ENCODE measurements at places on chromosomes 16 and 17.

- DNase-seq: no peak
These were observed 288.3 kb upstream of the RBFOX1 start for GRCh38 chr16:7044331-7044730.

DNA sequence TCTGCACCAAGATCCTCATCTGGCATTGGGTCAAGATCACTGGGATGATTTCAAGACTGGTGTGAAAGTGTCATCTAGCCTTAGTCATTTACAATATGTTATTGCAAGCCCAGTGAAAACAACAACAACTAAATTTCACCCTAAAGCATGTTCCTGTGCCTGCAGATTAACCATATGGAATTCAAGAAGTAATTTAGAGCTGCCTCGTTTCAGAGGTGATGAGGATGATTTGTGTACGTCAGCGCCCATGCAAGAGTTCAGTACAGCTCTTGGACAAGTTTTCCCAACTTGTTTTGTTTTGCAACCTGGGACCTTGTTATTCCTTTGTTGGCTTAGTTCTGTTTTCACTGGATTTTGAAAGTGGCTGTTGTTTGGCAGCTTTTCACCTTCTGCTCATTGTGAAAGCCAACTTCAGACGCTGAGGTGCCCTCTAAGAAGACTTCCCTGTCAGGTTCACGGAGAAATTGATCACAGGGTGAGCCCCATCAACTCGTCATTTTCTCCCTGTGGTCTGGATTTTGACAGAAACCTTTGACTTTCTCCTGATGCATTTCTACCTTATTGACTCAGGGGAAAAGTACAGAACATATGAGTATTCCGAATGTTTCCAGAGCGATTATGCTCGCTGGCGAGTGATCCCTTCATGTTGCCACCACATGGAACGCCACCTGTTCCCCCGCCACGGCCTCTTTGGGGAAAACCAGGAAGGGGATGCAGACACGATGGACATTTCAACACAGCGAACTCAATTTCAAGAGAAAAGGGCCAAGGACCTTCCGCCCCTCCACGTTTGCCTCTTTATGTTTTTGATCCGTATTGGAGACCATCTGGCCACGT is 85.6 kb downstream of the FOXL1 start:
- DNase-seq: no peak

DNA sequence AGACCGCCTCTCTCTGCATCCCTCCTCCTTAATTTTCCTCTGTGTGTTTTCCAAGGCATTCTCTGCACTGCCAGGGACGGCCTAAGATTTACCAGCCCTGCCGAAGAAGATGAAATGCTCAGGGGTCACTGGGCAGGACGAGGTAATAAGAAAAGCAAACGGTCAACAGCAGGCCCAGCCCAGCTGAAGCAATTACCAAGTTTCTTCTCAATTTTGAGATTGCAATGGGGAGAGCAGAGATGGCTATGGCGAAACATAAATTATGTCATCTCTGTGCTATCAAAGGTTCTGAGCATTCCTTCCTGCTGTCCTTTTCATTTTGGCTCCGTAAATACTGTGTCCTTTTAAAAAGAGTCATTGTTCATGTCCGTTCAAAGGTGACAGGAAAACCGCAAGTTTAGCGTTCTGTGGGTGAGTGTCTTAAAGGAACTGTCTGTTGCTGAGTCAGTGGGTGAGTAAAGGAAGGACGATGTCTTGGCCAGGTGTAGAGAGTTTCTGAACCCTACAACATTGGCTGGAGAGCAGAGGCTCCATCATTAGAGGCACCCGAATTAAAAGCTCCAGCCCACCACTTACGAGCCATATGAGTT is 753.9 kb upstream of the EEF2KMT start:
- DNase-seq: no peak

GRCh38 chr17:348012-348411 is 4.6 kb downstream of the RPH3AL start:
- DNase-seq: no peak
